ENCODE measurements at places on chromosomes 11 and 22. TPM values are rescaled to one million over a fixed set of nuclear protein-coding genes. Genes with fewer than 3 reads are reported as not detected.
A peak's percentile ranks its signal among the peaks of the same experiment; 100 is the strongest.

- H3K4me3 ChIP-seq: no peak overlapping the region
- no peaks in the 10 kb centered on the region for H3K36me3 ChIP-seq
- no peaks in the 10 kb centered on the region for H3K4me1 ChIP-seq
- no peak overlapping the region for H3K27ac ChIP-seq
- DNase-seq: no peak
Measured at GRCh38 chr22:48054596-48054995, 1292.1 kb downstream of the TBC1D22A start.

DNA sequence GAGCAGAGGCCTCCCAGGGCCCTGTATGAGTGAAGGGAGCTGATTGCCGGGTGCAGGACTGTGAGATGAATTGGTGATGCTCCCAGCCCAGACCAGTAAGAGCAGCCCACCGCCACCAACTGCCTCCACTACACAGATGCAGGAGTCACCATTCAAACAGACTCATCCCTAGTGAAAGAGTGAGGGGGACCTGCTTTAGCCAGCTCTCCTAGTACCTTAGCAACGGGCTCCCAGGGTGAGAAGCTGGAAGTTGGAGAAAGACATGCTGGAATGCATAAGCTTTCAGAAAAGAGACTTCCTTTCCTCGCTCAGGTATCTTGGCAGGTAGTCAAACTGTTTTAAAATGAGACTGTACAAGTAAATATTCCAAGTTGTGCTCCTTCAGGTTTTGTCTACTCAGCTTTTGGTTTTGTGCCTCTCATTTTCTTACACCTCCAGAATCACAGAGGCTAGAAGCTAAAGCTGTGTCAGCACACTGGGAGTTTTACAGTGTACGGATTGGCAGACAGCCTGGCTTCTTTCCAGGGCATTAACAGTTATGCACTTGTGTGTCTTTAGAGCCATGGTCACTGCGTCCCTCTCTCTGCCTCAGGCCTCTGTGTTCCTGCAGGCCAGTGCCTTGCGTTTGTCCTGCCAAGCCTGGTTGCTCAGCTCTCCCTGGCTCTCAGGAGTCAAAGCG lies 146.2 kb downstream of the ATXN10 start:
- peaks cover 14% of the 10 kb centered on the region for H3K36me3 ChIP-seq
- H3K4me3 ChIP-seq: no peak overlapping the region
- H3K27ac ChIP-seq: no peak overlapping the region
- no peaks in the 10 kb centered on the region for H3K4me1 ChIP-seq

- H3K27ac ChIP-seq: no peak overlapping the region
- no peak overlapping the region for H3K4me3 ChIP-seq
- H3K27me3 ChIP-seq: no peaks in the 10 kb centered on the region
Measured at GRCh38 chr11:129699711-129700304, 115.8 kb upstream of the TMEM45B start.

DNA sequence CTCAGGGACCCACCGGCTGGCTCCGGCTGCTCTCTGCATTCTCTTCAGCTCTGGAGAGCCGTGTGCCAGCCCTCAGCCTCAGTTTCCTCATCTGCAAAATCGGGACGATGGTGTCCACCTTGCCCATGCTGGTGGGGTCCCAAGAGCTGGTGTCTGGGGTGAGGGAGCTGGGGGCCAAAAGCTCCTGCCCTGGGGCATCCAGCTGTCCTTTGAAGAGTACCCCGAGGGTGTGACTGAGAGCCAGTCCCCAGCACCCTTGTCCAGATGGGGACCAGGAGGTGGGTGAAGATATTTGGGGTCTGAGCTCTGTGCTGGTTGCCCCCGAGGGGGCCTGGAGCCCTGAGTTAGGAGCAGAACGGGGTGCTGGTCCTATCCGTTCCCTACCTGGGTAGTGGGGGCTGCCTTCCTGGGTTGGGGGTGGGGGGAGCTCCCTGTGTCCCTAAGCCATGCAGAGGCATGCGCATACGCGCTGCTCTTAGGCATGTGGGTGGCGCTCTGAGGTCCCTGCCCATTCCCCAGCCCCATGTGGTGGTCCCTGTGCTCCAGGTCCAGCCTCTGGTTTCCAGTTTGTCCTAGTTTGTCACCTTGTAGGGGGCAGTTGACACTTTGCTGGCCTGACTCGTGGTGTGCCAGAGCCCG lies 4.9 kb downstream of the LRP5 start:
- DNase-seq: no peak
- no peaks in the 10 kb centered on the region for H3K36me3 ChIP-seq
- H3K4me3 ChIP-seq: no peak overlapping the region
- peaks cover 7% of the 10 kb centered on the region for H3K27me3 ChIP-seq
- H3K4me1 ChIP-seq: peaks cover 7% of the 10 kb centered on the region
- no peak overlapping the region for H3K27ac ChIP-seq

GRCh38 chr11:121790430-121790829 lies 325.6 kb downstream of the BLID start:
- H3K4me1 ChIP-seq: no peaks in the 10 kb centered on the region
- H3K27ac ChIP-seq: no peak overlapping the region
- H3K36me3 ChIP-seq: peaks cover 3% of the 10 kb centered on the region
- DNase-seq: no peak

DNA sequence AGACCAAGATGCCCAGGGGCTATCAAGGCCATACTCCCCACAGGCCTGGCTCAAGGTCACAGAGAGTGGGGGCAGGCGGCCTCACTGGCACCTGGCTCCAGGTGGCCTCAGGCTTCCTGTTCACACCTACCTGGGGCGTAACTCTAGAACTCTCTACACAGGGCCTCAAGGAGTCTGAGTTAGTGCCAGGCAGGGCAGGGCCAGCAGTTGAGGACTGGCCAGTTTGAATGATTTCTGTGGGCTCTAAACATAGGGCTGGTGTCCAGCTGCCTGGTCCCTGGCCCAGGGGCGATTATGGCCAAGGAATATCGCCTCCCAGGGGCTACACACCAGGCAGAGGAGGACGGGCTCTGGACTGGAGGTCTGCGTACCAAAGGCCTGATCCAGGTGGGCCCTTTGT lies 79.2 kb downstream of the WNT7B start:
- H3K27ac ChIP-seq: no peak overlapping the region
- no peak overlapping the region for H3K4me3 ChIP-seq
- DNase-seq: no peak
- H3K4me1 ChIP-seq: no peaks in the 10 kb centered on the region

DNA sequence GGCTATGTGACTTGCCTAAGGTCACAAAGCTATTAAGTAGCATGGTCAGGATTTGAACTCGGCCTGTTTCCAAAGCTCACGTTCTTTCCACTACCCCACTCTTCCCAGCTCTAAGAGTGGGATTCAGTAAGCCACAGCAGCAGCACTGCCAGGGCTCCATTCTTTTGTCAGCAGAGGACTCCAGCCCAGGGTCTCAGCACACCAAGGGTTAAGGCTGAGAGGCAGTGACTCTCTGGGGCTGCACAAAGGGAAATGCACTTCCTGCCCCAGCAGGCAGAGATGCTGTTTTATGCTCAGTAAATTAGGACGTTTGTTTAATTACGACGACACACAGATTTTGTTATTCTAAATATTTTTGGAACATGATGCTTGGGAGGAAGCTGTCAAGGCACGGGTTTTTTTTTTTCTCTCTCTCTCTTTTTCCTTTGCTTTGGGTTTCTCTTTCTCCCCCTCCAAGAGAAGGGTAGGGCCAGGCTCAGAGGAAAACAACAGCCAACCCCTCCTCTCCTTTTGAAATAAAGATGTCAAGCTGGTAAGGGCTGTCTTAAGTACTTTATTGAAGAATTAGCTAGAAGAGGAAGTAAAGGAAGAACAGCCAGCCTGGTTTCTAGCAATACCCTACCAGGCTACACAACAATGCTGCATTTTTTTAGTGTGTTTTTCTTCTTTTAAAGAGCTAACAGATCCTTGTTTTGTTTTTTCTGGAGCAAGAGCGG lies 2.8 kb downstream of the MYH9 start:
- H3K4me1 ChIP-seq: peaks cover 60% of the 10 kb centered on the region
- peak; percentile 60 for DNase-seq
- H3K36me3 ChIP-seq: peaks cover 45% of the 10 kb centered on the region
- H3K4me3 ChIP-seq: peak overlapping the region; percentile 93
- peak overlapping the region; percentile 97 for H3K27ac ChIP-seq
- no peaks in the 10 kb centered on the region for H3K27me3 ChIP-seq

DNA sequence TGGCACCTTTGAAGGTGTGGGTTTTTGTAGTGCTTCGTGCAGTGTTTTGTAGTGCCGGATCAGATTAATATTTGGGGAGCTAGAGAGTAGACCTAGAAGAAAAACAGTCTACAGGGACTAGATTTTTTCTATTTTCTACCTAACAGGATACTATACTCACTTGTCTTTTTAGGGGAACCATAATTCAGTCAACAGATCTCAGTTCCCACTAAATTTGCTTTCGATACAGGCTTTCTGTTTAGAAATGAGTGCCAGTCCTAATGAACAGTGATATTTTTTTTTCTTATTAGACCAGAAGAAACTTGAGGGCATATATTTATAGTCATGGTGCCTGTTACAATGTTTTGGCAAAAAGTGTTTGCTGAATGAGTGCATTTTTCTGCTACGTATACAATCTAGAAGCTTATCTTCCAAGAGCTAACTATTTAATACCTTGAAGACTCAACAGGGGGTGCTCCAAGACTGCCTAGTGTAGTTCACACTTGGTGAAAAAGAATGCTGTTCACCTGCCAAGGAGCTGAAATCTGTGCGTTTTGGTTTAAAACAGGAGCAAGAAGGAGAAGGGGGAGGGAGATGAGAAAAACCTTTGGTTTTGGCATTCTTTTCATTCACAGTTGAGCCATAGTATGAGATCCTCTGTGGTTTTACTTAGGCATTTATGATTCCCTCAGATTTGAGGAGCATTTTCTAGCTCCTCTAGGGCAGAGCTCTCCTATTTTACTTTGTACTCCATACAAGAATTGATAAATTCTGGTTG lies 44.9 kb upstream of the VSTM5 start:
- no peak overlapping the region for H3K4me3 ChIP-seq
- H3K36me3 ChIP-seq: no peaks in the 10 kb centered on the region
- H3K4me1 ChIP-seq: no peaks in the 10 kb centered on the region
- H3K27me3 ChIP-seq: peaks cover 34% of the 10 kb centered on the region

- no peaks in the 10 kb centered on the region for H3K36me3 ChIP-seq
- H3K4me3 ChIP-seq: no peak overlapping the region
- no peak for DNase-seq
- no peaks in the 10 kb centered on the region for H3K27me3 ChIP-seq
- H3K27ac ChIP-seq: no peak overlapping the region
Measured at GRCh38 chr11:75333022-75333806, 18.2 kb downstream of the ARRB1 start.

DNA sequence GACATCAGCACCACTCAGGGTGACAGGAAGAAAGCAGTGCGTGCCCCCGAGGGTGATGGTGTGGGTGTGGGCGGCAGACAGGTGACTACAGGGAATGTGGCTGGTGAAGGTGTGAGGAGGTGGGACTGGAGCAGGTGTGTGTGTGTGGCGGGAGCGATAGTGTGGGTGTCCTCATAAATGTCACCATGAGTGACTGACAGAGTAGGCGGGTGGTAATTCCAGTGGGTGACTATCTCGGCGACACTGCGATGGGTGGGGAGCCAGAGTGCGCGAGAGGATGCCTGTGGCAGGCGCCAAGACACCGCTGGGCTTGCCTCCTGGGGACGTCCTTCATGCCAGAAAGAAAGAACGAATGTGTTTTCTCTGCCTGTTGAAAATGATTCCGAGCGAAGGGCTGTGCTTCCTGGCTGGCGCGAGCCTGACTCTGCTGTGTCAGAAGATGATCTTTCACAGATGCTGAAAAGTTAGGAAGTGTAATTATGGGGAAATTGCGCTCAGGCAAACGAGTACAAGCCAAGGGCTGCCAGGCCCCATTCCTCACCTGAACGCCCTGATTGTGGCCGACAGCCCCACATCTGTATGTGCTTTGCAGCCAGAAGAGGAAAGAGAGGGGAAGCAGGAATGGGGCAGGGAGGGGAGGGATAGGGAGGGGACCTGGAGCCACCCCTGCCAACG lies 98.8 kb upstream of the CD82 start:
- H3K27ac ChIP-seq: no peak overlapping the region
- no peaks in the 10 kb centered on the region for H3K36me3 ChIP-seq
- H3K27me3 ChIP-seq: peaks cover 10% of the 10 kb centered on the region
- no peak overlapping the region for H3K4me3 ChIP-seq

GRCh38 chr11:128299132-128299726 lies 288.1 kb downstream of the ETS1 start:
- no peaks in the 10 kb centered on the region for H3K27me3 ChIP-seq
- peaks cover 11% of the 10 kb centered on the region for H3K36me3 ChIP-seq
- H3K4me3 ChIP-seq: peak overlapping the region; percentile 25
- H3K4me1 ChIP-seq: peaks cover 87% of the 10 kb centered on the region
- DNase-seq: peak; percentile 33

DNA sequence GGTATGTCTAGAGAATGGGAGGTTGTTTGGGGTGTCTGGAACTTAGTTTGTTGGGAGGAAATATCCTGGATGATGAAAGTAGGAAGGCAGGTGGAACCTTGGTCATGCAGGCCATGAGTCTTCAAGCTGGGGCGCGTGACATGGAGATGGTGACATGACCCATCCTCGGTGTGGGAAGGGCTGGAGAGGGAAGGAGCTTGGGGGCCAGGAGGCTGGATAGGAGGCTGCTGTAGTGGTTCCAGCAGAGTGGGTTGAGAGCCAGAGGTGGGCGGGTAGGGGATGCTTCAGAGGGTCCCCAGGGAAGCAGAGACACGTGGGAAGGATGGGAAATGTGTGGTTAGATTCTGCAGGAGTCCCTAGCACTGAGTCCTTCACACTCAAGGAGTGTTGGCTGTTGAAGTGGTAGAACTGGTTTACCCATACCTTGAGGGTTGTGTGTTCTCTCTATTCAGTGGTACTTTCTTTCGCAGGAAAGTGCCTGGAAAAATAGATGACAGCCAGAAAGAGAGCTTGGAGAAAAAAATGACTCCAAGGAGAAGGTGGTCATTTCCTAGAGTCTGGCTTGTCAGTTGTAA lies 56.8 kb downstream of the LDLRAD3 start:
- H3K4me1 ChIP-seq: no peaks in the 10 kb centered on the region
- no peaks in the 10 kb centered on the region for H3K36me3 ChIP-seq
- H3K27me3 ChIP-seq: no peaks in the 10 kb centered on the region
- H3K4me3 ChIP-seq: no peak overlapping the region

- no peak overlapping the region for H3K4me3 ChIP-seq
- H3K27ac ChIP-seq: no peak overlapping the region
- no peaks in the 10 kb centered on the region for H3K36me3 ChIP-seq
- H3K4me1 ChIP-seq: no peaks in the 10 kb centered on the region
Measured at GRCh38 chr11:16781936-16782919, 43.8 kb downstream of the C11orf58 start.

Gene ZNF214
- total RNA-seq: not detected

Gene SERPIND1
- total RNA-seq: not detected

Gene CHID1
- 61.5 TPM for total RNA-seq

Gene FOLR2
- not detected for total RNA-seq

Gene TNNI2
- not detected for total RNA-seq

Measured in activated CD4-positive, alpha-beta memory T cell treated with anti-CD3 and anti-CD28 coated beads for 36 hours (primary cell).